ENCODE measurements at places on chromosomes 6 and 20.

DNA sequence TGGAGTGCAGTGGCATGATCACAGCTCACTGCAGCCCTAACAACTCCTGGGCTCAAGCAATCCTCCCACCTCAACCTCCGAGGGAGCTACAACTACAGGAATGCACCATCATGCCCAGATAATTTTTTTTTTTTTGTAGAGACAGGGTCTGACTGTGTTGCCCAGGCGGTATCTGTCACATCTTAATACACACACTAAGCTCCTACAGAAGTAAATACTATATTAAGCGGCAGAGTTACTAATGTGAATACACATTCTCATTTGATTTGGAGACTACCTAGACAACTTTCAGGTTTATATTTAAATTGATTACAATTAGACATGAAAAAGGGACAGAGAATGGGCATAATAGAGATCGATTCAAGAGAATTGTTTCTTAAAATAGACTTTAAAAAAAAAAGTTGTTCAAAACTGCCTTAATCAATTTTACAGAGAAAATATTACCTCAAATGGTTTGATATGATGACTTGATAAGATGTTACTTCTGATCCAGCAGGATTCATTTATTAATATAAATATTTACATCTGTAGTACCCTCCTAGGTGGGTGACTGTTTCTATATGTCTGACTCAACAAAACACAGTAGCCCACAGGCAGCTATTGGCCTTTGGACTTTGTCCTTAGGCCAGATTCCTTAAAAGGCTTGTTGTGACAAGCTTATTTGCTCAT lies 7.1 kb upstream of the LOC128125822 start:
- DNase-seq, result no peak

DNA sequence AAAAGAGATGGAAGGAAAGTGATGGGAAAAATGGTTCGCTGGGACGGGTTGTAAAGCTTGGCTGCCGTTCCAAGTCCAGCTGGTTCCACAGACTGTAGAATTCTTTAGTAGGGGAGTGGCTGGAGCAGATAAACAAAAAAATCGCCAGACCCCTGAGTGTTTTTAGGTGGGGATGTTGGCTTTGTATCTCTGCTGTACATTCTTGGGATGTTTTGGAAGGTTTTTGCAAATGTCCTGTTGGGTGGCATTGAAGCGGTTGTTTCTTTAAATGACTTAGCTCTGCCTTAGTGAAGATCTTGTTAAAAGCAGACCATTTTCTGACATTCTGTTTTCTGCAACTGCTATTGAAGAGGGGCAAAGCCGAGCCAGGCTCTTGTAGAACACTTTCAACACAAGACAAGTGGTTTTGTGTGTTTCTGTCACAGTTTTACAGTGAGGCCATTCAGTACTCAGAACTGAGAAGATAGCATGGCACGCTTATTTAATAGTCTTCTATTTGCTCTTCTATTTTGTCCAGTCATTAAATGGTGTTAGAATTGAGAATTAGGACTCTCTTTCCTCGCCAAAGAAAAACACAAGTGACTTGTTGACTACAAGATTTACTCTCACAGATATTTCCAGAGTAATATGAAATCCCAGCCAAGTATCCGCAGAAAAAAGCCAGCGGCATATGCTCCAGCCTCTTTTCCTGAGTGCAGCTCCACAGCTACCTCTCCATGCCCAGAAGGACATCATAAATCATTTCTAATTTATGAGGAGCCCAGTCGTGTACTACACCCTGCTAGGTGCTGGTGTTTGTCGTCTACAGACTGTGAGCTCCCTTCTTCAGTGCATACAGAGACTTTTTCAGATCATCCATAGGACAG lies 65.8 kb downstream of the PHACTR2 start:
- no peak for DNase-seq

- DNase-seq, result no peak
These were observed 74.4 kb downstream of the PRL start for GRCh38 chr6:22222469-22222868.

GRCh38 chr6:12729467-12729866 lies 12.9 kb downstream of the PHACTR1 start:
- DNase-seq, result no peak

DNA sequence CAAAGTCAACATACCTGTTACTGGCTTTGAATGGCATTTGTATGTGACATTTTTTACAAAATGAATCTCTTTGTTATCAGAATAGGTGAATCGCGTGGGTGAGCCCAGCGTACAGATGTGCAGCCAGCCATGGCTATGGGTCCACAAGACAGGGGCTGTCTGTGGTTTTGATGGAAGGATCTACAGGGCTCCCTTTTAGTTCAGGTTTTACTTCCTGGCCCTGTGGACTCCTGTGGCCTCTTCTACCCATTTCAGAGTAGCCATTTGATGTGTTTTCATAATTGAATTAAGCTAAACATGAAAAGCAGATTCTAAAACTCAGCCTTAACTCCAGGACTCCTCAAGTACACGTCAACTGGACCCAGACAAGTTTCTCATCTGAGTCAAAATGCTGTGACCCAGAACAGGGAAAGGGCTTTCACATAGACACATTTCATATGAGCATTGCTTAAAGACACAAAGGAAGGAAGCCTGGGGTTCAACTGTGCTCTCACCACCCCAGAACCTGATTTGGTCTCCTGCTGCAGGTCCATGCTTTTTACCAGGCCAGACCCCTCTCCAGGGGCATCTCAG lies 105.3 kb upstream of the NAA20 start:
- no peak for DNase-seq

GRCh38 chr6:7282097-7282906 lies 30.7 kb downstream of the SSR1 start:
- DNase-seq, result no peak

DNA sequence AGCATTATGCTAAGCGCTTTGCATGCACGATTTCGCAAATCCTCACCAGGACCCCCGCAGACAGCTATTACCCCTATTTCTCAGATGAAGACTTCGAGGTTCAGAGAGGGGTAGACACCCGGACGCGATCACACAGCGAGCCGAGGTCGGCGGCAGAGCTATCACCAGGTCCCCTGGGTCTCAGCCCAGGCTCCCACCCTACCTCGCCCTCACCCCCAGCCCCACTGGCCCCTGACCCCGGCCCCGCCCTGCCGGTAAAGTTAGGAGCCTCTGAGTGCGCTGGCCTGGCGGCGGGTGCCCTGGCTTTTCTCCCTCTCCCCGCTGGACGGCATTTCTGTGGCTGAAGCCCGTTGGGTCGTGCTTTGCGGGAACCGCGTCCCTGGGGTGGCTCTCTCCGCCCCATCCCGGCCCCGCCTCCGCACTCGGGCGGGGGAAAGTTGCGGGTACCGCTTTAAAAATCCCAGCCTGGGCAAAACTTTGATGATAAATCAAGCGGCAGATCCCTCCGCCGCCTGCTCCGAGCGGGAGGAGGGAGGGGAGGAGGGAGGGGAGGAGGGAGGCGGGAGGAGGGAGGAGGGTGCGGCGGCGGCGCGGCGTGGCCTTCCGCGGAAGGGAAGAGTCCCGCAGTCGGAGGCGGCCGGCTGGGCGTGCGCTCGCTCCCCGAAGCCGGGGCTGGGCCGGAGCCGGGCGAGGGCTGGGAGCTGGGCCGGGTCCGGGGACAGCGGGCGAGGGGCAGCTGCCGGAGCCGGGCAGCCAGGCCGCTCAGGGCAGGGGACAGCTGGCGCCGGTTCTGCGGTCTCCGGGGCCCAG lies at the start of gene VSTM2L:
TSS of gene VSTM2L (plus strand) at position 624 of the 810 bp plus-strand sequence. CDS start 224 bp downstream, outside the sequence.
- DNase-seq, result no peak

- DNase-seq, result no peak
These were observed 140.3 kb downstream of the NFATC2 start for GRCh38 chr20:51402201-51402600.

- no peak for DNase-seq
These were observed 51.4 kb upstream of the BLCAP start for GRCh38 chr20:37579106-37579505.

DNA sequence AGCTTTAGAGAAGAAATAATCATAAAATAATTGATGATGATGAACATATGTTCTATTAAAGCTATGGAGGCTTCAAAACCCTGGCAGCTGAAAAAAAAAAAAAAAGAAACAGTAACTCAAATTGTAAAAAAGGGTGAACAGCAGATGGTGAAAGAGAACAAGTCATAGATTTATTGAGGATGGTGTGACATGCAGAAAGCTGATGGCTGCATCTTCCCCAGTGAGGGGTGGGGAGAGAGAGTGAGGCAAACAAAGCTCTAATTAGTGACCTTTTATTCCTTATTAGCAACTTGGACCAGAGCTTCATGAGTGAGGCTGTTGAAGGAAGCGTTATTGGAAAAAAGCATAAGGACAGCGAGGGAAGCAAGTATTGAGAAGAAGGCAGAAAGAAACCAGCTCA lies 191.7 kb downstream of the EDN1 start:
- no peak for DNase-seq

DNA sequence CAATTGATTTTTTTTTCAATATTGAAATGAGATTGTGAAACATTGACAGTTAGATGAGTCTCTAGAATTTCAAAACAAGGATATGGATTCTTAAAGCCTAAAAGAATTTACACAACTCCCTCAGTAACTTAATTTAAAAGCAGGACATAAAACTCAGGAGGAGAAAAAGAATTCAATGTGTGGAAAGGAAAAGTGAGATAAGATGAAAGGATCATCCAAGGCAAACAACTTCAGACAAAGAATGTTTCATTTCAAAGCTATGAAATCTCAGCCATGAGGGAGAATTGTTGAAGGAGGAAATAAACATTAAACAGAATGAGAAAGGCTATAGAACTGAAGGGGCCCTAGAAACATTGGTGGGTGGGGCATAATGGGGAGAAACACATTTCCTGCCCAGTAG lies 191.7 kb upstream of the NOX3 start:
- no peak for DNase-seq

DNA sequence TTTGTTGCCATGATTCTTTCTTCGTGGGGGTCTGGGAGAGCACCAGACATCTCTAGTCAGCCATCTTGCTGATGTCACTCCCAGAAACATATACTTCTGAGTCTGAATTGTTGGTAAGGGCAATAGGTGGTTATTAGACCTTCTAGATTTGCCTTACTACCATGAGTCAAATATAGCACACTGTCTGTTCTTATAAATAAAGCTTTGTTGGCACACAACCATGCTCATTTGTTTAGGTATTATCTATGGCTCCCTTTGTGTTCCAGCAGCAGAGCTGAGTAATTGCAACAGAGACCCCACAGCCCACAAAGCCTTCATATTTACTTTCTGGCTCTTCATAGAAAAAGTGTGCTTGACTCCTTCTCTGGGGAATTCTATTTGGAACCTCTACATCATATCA lies 62.9 kb downstream of the CDH26 start:
- DNase-seq, result no peak

- no peak for DNase-seq
These were observed 3.7 kb upstream of the TAAR6 start for GRCh38 chr6:132566404-132566803.

DNA sequence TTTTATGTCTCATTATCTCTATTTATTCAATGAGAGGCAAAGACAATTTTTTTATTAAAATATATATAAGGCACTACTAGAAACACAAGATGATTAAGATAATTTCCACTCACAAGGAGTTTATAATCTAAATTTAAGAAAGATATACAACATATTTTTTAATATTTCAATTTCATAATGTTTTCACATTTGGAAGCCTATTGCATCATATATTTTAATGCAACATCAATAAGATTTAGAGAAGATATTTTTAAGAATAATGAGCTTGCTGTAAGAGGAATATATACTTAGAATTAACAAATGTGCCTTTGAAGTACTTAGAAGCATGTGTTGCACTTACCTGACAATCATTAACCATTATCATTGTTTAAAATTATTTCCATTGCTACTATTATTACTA lies 597.7 kb upstream of the BTBD3 start:
- no peak for DNase-seq

GRCh38 chr6:79989641-79990040 lies 14.8 kb upstream of the TTK start:
- DNase-seq, result no peak

DNA sequence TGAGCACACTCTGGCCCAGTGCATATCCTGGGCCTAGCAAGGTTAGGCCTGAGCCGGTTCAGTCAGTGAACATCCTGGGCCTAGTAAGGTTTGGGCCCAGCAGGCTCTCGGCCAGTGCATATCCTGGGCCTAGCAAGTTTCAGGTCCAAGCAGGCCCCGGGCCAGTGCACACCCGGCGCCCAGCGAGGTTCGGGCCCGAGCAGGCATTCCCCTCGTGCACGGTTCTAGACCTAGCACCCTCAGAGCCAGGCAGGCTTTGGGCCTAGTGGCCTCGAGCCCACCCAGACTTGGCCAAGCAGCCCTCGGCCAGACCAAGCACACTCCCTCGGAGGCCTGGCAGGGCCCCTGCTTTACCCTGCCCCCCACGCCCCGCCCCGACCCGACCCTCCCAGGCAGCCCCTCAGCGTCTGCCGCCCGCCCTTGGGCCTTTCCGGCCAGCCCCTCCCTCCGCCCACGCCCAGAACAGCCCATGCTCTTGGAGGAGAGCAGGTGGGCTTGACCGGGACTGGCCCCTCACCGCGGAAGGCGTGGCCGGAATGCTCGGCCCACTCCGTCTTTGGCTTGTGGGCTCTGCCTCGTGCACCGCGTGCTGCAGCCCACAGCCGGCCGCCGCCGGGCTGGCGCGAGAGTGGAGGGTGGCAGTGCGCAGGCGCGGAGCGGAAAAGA lies at the start of gene CTCFL:
TSS of gene CTCFL (minus strand) at position 630 of the 666 bp plus-strand sequence. CDS start 935 bp downstream, outside the sequence.
- DNase-seq, result no peak

- DNase-seq, result no peak
These were observed 202.3 kb upstream of the RIN2 start for GRCh38 chr20:19555726-19556125.

GRCh38 chr6:56002336-56002735 lies 126.9 kb upstream of the BMP5 start:
- DNase-seq, result no peak

DNA sequence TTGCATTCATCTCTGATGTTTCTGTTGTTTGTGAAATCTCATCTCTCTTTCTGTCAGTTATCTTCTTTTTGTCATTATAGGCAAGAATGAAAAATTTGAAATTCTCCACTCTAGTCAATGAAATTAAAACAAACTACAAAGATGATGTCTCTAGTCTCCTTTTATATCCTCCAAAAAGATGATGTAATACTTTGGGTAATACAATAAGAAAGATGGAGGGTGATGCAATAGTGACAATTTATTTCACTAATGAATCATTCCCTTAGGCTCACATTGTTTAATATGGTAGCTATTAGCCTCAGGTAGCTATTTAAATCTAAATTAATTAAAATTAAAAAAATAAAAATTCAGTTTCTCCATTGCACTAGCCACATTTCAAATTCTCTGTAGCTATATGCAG lies 145.4 kb downstream of the UST start:
- no peak for DNase-seq

DNA sequence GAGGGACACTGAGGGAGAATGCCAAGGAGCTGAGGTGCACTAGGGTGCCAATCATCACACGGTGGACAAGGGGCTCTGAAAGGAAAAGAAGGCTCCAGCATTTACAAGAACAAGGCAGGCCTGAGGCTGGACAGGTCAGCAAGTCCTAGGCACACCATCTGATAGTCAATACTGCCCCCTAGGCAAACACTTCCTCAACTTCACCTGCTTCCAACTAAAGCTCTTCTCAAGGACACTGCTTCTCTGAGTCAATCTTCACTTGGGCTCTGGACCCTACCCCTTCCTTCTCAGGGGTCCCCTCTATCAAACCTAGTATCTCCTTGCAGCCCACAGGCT lies 37.7 kb upstream of the SLC4A11 start:
- DNase-seq, result no peak
